LNCaP clone FGC (cell line): ENCODE measurements at places on chromosomes 3 and 15.

DNA sequence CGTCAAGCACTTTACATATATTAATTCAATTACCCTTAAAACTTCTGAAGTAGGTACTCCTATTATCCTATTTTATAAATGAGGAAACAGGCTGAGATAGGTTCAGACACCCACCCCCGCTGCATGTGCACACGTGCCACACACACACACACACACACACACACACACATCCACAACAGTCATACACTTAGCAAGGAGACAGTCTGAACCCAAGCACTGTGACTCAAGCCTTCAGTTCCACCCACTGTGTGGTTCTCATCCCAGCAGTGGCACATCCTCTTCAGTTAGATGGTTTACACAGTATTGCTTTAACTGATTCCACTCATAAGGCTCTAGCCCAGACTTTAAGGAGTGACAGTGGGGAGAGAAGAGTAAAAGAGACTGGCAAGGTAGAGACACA lies 91.1 kb upstream of the FGF7 start:
- DNase-seq, result no peak

DNA sequence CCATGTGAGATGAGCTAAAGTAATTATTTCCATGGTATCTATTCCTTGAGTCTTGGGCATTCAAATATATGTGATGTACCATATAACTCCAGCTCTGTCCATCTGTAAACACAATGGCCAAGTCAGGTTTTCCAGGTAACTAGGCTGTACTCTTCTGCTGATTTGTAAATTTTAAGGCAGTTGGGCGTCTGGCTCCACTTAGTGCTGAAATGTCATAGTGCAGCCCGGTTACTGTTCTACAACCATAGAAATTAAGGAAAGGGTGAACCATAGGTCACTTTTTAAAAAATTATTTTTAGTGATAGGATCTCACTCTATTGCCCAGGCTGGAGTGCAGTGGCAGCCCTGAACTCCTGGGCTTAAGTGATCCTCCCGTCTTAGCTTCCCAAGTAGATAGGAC lies 44.7 kb upstream of the GOLM2 start:
- DNase-seq, result no peak

DNA sequence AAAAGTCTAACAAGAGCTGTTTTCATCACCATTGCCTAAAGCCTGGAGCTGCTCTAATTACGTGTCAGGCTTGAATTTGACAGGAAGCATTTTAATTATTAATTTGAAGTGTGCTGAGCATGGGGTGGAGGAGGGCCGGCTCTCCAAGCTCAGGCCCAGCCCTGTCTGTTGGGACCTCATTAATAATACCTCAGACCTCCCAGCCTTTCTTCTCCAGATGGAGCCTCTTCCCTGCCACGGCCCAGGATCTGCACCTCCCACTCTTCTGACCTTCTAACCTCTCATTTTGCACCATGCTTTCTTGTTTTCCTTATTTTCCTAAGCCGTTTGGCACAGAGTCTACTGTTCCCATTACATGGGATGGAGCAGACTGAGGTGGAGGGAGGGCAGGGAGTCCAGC lies 30.0 kb downstream of the INSYN1 start:
- no peak for DNase-seq

GRCh38 chr3:119436977-119437376 lies 26.4 kb downstream of the TMEM39A start:
- DNase-seq, result no peak

- DNase-seq, result no peak
These were observed 73.7 kb downstream of the IGSF11 start for GRCh38 chr3:118960876-118961450.

GRCh38 chr3:113832477-113833164 lies 6.0 kb upstream of the GRAMD1C start:
- no peak for DNase-seq

- no peak for DNase-seq
These were observed 712.1 kb upstream of the ARRDC4 start for GRCh38 chr15:97248376-97248775.

GRCh38 chr15:64029633-64030032 lies 16.7 kb downstream of the DAPK2 start:
- no peak for DNase-seq

- DNase-seq, result no peak
These were observed 22.0 kb downstream of the TMPRSS7 start for GRCh38 chr3:112056451-112056929.

DNA sequence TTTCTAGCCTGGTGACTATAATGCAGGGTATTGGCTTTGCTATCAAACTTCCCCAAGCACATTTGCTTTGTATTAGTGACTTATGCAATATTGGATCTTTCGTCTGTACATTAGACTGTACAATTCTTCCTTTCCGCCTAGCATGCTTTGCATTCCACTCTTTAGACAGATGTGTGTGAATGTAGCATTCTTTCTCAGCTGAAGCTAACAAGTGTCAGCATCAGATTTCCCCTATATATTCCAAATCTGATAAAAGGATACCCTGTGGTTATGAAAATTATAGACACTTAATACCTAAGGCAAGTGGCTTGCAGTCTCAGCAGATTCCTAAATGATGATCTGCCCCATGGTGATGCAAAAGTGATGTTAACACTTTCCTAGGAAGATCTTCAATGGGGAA lies 360.1 kb downstream of the CNTN4 start:
- no peak for DNase-seq

DNA sequence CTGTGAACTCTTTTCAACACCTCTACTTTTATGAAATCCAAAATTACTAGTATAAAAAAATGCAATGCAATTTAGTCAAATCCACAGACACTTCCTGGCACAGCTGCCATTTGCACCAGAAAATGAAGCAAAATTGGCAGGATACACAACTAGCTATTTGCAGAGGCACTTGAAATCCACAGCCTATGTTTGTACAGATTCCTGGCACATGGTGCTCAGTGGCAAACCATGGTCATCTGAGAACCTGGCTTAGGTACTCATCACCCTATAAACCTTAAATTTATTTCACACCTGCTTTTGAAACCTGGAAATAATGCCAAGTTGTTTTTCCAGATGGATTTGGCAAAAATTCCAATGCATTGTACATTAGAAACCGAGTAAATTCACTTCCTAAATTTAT lies 20.2 kb upstream of the PPM1L start:
- DNase-seq, result peak; percentile 78

GRCh38 chr3:19420159-19420558 lies 271.8 kb downstream of the KCNH8 start:
- no peak for DNase-seq

- DNase-seq, result no peak
These were observed 2.3 kb upstream of the SYNM start for GRCh38 chr15:99102332-99103235.

GRCh38 chr15:37046876-37047614 lies 53.3 kb downstream of the MEIS2 start:
- DNase-seq, result no peak

- DNase-seq, result no peak
These were observed 156.1 kb downstream of the FBLN2 start for GRCh38 chr3:13705051-13705450.

DNA sequence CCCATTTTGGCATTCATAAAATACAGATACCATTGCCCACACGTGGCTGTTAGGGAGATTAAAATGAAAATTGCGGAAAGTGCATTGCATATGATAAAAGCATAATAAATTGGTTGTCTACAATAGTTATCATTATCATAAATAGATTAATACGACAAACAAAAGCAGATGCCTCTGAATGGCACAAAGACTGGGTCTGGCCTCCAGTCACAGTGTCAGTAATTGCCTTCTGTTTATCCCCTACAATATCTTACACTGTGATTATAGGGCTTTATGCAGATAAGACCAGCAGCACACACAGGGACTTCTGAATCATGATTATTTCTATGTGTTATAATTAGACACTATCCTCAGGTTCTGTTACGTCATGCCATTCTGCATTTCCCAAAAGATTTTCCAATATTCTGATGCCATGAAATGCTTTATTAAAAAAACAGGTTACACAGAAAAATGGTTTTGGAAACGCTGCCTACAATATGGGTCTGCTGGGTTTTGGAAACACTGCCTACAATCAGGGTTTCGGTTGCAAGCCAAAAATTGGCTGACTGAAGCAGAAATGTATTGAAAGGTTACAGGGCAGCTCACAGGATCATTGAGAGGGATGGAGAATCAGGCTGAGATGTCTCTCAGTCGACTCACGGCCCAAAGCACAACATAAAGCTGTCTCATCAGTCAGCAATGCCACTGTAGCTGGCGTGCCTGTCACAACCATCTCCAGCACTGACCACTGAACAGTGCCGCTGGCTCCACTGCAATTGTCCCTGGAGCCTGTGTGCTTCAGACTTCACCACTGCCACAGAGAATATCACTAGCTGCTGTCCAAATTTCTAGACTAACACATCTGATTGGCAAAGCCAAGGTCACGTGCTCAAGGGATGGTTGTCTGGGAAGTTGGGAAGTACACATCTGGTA lies 248.1 kb downstream of the ERC2 start:
- DNase-seq, result no peak

GRCh38 chr15:42033214-42033873 lies 12.5 kb upstream of the PLA2G4E start:
- DNase-seq, result no peak

DNA sequence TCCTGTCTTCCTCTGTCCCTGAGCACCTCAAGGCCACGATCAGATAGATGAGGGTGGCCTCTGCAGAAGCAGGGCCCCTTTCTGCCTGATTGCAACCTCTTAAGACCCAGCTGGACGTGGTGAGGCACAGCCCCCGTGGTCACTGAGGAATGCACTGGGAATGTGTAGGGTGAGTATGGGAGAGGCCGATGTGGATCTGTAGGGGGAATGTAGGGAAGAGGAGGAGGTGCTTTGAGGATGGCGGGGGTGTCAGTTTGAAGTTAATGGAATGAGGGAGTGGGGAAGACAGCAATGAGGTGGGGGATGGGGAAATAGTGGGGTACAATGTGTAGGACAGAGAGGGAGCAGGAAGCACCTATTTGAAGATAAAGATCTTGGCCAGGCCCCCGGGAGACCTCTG lies 785 bp upstream of the IQCF5 start:
- DNase-seq, result no peak

DNA sequence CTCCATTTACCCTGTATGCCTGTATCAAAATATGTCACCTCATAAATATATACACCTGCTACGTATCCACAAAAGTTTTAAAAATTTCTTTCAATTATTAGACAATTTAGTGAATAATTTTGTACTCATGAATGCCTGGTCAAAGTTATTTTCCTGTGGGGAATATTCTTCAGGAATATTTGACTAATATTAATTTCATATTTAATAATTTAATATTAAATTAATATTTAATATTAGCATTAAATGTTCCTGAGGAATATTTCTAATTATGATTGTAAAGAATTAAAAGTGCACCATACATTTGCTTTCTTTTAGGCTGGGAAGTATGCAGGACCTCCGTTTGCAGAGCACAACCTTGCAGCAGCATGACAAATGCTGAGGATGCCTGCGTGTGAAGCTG lies 422.7 kb downstream of the C3orf38 start:
- DNase-seq, result no peak

- no peak for DNase-seq
These were observed 265.4 kb upstream of the LMCD1 start for GRCh38 chr3:8236264-8236663.
